T47D (cell line): ENCODE measurements at places on chromosomes 1 and 21.

- DNase-seq = no peak
Measured at GRCh38 chr1:61139775-61140549, 57.6 kb downstream of the NFIA start.

DNA sequence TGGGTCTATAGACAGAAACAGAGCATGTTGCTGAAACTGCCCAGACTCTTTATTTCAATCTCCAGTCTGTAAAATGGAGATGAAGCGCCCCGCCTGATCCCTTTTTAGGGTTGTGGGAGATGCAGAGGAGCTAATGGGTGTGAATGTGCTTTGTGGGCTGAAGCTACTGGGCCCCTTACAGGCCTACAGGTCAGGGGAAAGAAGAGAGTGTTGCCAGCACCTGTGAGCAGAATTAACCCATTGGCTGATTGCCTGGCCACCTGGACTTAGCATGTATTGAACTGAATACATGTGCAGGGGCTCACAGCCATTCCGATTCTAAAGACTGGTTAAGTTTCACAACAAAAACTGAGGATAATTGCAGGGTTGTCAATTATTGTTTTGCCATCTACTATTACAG, 13.9 kb upstream of the ATF3 start:
- no peak for DNase-seq

GRCh38 chr1:92832537-92833114, 786 bp downstream of the RPL5 start:
- DNase-seq = no peak

DNA sequence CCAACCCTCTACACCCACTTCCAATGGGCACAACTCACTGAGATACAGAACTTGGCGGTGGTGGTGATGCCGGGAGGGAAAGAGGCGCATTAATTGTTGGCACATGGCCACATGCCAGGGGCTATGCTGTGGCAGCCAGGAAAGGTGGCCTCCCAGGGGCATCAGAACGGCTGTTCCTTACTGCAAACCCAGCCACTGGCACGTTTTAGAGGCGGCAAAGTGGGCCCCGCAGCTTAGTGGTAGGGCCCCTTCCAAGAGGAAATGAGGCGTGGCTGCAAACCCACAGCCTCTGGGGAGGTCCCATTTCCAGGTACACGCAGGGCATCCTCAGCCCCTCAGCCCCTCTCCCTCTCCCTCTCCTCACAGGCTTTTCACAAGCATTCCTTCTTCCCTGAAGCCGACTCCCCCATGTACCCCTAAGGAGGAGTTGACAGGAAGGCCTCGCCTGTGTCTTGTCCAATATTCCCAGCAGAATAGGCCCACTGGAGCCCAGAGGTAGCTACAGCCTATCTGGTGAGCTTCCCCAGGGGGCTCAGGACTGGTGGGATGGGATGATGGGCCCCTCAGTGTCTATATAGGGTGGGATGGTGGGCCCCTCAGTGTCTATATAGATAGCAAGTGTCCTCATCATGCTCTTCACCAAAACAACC, 166.2 kb downstream of the CLIC6 start:
- no peak for DNase-seq
